ENCODE measurements at places on chromosomes 7 and 10. TPM values are rescaled to one million over a fixed set of nuclear protein-coding genes. Genes with fewer than 3 reads are reported as not detected.

DNA sequence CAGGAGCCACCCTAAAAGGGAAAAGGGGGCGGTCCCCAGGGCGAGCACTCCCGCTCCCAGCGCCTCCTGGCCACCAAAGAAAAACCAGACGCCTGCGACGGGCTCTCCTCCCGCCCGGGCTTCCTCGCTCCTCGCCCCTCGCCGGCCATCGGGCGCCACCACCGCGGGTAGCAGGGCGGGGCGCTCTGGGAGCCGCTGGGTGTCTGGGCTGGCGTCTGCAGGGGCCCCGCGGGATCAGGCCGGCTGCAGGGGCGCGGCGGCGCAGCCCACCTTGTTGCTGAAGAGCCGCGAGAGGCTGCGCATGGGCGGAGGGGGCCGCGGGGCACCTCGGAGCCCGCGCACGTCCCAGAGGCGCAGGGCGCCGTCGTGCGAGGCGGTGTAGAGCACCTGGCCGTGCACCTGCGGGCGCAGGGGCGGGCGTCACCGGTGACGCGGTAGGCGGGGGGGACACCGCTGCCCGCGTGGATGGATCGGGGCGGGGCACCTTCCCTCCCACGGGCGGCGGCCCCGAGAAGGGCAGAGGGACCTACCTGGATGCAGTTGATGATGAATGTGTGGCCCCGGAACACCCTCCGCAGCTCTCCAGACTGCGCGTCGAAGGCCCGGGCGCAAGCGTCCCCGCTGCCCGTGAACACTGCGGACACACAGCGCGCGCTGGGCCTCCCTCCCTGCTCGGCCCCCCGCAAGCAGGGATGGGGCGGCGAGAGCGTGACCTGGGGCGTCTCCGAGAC, 28.3 kb downstream of the WDR86 start:
- DNase-seq: no peak

DNA sequence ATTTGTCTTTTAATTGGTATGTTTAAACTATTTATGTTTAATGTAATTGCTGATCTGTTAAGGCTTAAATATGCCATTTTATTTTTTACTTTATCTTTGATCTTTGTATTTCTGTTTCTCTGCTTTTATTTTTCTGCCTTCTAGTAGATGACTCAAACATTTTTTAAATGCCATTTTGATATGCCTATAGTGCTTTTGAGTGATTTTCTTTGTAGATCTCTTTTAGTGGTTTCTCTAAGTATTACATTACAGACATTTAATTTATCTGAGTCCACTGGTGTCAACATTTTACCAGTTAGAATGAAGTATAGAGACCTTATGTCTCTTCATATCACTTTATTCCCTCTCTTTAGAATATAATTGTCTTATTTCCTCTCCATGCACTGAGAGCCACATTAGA, 32.7 kb downstream of the IL6 start:
- DNase-seq: no peak

GRCh38 chr7:100825215-100825671, 2.1 kb downstream of the EPHB4 start:
- no peak for DNase-seq

DNA sequence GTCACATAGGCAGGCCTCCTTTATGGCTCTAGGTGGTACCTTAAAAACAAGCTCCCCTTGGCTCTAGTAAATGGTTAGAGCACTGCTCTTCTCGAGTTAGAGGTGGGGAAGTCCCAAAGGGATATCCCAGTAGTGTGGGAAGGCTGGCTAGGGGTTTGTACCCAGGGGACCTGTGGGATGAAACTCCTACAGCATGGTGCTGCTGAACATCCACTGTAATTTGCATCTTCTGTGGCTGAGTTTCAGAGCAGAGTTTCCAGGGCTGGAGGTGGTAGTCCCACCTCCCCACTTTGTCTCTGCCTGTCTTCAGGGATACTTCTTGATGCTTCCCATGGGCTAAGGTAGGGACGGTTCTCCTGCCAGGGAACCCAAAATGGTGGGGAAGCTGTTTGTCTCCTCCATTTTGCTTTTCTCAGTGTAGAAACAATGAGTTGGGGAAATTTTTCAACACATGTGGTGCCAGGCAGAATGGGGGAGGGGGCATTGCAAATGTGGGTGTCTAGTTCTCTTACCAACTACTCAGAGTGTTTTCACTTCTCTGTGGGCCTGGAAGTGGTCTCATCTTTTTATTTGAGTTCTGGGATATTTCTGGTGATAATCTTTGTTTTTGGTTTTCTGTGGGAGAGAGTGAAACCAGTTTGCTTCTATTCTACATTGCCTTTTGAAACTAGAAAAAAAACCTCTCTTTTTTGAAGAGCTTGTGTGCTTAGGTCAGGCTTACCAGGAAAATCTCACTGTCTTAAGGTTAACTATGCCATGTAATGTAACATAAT, 36.3 kb downstream of the SCART1 start:
- DNase-seq: no peak

DNA sequence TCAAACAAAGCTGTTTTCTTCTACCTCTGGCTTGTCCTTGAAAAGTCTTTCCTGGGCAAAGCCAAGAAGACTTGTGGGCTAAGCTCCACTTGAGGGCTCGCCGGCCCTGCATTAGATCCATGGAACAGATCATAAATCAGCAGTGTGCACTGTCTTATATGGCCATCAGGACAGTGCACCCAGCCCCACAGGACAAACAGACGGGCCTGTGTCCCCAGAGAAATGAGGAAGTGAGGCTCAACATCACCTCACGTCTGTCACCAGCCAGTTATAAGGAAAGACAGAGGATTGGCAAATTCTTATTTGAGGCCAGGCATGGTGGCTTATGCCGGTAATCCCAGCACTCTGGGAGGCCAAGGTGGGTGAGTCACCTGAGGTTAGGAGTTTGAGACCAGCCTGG, 12.3 kb upstream of the IFT22 start:
- no peak for DNase-seq

AZGP1 gene
- polyA plus RNA-seq: 0.57 TPM

PGAM2 gene
- 2.9 TPM for polyA plus RNA-seq

PLAU gene
- 15.8 TPM for polyA plus RNA-seq

- DNase-seq: no peak
Observed at GRCh38 chr7:146661435-146661834, 544.8 kb downstream of the CNTNAP2 start.

- no peak for DNase-seq
Observed at GRCh38 chr7:48207155-48207675, 36.0 kb downstream of the ABCA13 start.

RBP3 gene
- not detected for polyA plus RNA-seq

HABP2 gene
- not detected for polyA plus RNA-seq

TUBAL3 gene
- polyA plus RNA-seq: 0.05 TPM

CYP26C1 gene
- 0.93 TPM for polyA plus RNA-seq

DNA sequence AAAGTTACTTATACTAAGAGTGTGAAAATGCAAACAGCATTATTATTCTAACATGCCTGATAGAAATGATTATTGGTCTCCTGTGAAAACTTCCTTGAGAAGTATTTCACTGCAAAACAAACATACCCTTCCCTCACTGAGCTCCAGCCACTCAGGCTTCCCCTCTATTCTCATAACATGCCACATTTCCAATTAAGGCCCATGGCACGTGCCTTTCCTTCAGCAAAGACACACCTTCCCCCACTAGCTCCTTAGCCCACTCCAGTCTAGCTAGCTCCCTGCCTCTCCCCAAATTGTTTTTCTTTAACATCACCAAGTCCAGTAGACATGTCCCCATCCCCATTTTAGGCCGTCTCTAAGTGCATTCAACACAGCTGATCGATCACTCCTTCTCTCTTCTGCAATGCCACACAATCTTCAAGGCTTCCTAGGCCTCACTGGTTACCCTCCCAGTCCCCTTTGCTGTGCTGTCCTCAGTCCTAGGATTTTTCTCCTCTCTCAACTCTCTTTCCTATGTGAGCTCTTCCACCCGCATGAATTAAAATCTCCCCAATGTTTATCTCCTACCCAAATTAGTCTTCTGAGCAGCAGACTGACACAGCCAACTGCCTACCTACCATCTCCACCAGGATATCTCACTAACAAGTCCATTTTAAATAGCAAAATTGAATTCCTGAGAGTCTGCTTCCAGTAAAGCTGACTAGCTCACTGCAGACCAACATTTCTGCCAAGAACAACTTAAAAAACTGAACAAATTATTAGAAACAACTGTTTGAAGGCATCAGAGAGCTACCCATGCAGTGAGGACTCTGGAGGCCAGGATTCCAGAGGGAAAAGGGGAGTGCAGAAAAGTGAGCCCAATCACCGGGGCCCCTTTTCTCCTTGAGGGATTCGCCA, 11.9 kb downstream of the CYTH3 start:
- peak; percentile 39 for DNase-seq

TDRD1 gene
- 0.02 TPM for polyA plus RNA-seq

GRCh38 chr7:34155220-34155908, 250.0 kb downstream of the BMPER start:
- no peak for DNase-seq

DNA sequence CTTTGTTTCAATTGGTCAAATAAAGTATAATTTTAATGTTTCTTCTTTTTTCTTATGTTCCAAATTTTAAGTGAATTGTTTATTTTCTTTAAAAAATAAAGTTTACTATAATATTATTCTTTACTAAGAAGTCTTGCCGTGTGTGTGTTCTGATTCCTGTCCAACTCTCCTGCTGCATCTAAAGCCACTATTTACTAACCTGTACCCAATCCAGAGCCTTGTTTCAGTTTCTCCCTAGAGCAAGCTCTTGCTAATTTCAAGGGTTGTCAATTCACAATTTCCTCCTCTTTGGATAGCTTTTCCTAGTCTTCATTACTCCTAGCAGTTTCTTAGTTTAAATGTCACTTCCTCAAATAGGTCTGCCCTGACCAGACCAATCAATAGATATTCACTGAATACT, 314.9 kb upstream of the SEMA3A start:
- no peak for DNase-seq

DNA sequence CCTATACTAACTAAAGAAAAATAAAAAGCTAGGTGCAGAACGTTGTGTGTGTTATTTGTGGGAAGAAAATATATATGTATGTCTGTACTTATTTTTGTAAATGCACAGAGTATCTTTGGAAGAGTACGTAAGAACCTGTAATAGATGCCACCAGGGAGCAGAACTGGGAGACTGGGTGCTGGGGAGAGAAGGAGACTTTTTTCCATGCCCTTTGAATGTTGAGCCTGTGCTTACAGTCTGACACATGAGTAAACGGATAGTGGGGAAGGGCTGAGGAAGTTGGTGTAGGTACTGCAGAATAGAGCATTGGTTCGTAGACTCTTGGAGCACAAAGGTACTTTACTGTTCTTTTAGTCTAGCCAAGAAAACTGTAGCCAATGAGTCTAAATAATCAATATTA, 1.3 kb upstream of the SCRN1 start:
- no peak for DNase-seq

DNA sequence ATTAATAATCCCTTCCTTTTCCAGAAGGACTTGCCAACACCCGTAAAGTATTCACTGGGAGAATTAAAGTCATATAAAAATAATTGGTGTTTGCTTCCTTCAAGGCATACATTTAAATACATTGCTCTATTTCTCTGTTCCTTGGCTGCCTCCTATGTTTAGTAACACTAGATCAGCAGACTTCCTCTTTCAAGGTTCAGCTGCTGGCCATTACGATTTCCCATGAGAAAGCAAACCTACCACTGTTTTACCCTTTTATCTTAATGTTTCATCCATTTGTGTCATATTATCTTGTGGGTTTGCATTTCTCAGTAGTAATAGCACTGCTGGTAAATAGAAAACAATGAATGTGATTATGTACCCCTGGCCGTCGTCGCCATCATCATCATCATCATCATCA, 313.8 kb upstream of the BMPER start:
- DNase-seq: no peak

DNA sequence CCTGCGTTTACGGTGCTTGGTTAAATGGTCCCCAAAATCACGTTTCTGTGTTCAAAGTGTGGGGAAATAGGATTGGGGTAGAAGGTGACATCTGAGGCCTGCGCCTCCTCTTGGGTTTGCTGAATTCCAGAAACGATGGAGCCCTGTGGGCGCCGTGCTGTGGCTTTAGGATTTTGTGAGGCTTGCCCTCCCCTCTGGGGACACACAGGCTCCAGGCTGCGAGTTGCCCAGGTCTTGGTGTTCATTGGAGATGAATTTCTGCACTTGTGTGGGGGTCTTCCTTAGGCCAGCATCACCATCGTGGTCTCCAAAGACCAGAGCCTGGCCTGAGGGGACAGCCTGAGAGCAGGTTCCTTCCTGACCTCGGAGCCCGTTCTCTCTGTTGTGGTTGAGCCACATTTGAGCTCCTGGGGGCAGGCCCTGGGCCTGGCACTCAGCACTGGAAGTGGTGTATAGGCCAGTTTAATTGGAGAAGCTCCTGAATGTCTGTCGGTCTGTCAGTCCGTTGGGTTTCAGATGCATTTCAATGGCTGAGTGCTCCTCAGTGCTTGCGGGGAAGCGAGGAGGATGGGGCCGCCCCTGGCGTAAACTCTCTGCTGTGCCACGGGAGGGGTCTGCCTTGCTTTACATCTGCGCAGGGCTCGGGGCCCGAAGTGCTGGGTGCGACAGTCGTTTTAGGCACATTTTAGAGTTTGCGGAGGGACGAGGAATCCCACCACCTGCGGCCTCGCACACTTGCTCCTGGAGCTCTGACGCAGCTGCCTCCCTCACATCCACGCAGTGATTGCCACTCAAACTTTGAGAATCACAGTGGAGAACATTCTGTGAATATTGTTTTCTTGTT, 71.7 kb downstream of the DNAJB6 start:
- no peak for DNase-seq

DNA sequence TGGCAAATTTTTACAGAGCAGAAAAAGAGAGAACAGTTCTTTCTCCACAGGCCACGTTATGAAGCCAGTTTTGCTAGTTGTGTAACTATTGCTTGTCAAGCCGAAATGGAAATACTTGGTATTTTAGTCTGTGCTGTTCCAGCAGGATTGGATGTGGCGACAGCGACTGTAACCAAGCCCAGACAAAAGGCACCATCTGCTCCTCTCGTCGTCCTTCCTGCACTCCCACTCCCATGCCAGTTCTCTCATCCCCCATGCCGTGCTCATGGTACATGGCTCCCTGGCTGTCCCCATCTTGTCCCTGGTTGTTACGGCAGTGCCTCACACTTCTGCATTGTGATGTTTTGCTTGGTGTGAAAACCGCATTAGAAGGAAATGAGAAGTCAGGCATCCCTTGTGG, 185.7 kb upstream of the FZD8 start:
- no peak for DNase-seq

GRCh38 chr10:126199221-126199998, 188.9 kb downstream of the ADAM12 start:
- no peak for DNase-seq

DNA sequence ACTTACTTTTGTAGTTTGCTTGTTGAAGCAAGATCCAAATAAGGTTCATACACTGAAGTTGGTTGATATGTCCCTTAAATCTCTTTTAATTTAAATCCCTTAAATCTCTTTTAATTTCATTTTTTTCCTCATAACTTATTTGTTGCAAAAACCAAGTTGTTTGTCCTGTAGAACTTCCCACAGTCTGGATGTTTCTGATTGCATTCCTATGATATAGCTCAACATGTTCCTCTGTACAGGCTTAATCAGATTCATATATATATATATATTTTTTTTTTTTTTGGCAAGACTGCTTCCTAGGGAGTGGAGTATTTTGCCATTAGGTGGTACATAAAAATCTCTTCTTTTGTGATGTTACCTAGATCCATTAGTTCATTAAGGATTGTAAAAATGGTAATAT, 174.9 kb upstream of the MKLN1 start:
- DNase-seq: no peak

ACSM6 gene
- 0.30 TPM for polyA plus RNA-seq

Measured in H1 (cell line).